ENCODE measurements at places on chromosomes 16 and 17. TPM values are rescaled to one million over a fixed set of nuclear protein-coding genes. Genes with fewer than 3 reads are reported as not detected.

Gene CSH1
- total RNA-seq = not detected

Gene PRR35
- total RNA-seq = not detected

DNA sequence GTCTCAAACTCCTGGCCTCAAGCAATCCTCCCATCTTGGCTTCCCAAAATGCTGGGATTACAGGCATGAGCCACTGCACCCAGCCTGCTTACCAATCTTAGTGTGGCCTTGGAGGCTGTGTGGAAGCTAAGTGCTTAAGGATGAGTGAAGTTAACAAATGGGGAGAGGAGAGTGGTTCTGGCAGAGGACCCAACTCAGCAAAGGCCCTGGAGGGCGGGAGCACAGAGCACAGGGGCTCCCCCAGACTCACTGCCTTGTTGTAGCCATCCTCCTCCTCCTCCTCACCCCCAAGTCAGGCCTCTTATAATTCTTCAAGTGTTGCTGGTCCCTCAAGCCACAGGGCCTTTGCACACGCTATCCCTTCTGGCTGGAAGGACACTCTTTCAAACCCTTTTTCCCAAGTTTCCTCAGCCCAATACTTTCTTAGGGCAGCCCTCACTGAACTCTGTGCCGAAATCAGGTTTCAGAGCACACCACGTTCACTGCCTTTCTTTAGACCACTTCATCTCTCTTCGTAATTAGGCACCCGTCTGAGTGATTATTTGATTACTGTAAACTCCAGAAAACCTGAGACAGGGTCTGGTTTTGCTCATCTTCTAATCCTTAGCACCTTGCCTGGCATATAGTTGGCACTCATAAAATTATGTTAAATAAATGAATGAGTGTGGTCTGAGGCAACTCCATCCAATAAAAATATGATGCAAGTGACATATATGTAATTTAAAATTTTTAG lies 23.4 kb downstream of the NGFR start:
- DNase-seq = no peak

GRCh38 chr16:2969545-2970521 lies 685 bp downstream of the PAQR4 start:
- peak; percentile 82 for DNase-seq

DNA sequence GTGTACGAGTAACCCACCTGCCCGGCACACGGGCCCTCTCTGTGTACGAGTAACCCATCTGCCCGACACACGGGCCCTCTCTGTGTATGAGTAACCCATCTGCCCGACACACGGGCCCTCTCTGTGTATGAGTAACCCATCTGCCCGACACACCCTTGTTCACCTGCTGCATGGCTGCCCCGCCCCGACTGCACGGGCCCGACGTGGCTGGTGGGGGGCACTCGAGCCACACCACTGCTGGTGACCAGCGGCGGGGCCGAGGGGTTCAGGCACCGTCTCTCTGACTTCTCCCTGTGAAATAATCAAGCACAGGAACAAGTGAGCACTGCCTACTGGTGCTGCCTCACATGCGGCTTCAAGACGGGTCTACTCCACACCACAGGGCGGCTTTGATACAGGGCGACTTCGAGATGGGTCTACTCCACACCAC lies 22.1 kb downstream of the MAP1LC3B start:
- DNase-seq = no peak

DNA sequence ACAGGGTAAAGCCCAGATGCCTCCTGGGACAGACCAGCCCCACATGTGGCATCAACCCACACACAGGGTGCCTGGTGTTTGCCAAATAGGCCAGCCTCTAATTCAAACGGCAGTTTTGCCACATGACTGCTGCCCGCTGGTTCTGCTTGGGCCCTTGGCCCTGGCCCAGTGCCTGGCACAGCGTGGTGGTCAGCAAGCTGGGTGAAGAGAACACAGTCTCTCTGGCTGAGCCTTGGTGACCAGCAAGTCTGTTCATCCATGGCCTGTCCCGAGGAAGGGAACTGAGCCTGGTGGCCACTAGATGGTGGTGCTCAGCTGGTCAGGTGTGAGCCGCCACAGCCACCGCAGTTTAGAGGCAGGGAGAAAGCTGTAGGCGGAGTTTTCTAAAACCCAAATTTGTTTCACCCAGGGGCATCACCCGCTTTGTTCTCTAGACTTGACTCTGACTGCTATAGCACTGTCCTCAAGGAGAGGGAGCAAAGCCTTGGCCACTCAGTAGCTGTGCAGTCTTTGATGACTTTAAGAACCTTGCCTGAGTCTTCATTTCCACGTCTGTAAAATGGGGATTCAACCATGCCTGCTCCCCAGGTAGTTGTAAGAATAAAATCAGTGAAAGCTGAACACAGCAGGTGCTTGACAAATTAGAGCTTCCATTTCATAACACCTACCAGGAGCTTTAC lies 4.7 kb upstream of the GFAP start:
- DNase-seq = peak; percentile 82

GRCh38 chr17:4710693-4711634 lies 532 bp downstream of the ARRB2 start:
- DNase-seq = peak; percentile 38

DNA sequence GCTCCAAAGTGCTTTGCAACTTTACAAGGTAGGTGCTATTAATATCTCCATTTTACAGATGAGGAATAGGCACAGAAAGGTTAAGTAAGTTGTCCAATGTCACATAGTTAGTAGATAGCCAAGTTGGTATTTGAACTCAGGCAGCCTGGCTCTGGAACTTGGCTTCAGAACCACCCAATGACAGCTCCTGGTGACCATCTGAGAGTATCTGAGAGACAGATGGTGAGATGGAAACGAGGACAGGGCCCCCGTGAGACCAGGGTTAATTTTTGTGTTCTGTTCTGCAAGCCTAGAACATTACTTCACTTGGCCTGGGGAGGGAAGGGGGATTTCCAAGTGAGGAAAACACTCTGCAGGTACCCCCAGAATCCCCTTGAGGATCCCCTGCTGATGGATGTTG lies 9.8 kb upstream of the TMEM132E start:
- no peak for DNase-seq

Gene LITAFD
- not detected for total RNA-seq

Gene SLC38A8
- not detected for total RNA-seq

- no peak for DNase-seq
These were observed 120.7 kb upstream of the MAF start for GRCh38 chr16:79721270-79721669.

- DNase-seq = no peak
These were observed 85.0 kb downstream of the GRIN2A start for GRCh38 chr16:10097271-10097670.

All from mucosa of descending colon (tissue), 3 donors.